Posterior cingulate gyrus (tissue), 11 donors: ENCODE measurements at places on chromosomes 2 and 18.
A peak's percentile ranks its signal among the peaks of the same experiment; 100 is the strongest.

GRCh38 chr2:231691251-231691772, 17.0 kb upstream of the PTMA start:
- no peak for DNase-seq

GRCh38 chr2:127563458-127564428, 28.3 kb downstream of the MYO7B start:
- DNase-seq = no peak

DNA sequence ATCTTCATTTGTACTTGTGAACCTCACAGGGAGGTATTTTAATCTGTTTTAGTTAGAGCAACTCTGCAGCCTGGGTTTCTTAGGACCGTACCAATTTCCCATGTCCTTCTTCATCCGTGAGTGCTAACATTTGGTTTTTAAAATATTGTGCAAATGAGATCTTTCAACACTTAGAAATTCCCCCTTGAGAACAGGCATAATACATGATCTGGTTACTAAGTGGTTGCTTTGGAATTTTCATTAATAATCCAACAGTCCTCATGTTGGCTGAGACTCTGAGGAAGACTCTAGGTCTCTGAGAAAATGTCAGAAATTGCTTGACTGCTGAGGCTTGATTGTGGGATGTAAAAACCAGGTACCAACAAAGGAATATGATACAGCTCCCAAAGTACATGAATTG, 125.6 kb upstream of the CDCA7 start:
- DNase-seq = no peak

DNA sequence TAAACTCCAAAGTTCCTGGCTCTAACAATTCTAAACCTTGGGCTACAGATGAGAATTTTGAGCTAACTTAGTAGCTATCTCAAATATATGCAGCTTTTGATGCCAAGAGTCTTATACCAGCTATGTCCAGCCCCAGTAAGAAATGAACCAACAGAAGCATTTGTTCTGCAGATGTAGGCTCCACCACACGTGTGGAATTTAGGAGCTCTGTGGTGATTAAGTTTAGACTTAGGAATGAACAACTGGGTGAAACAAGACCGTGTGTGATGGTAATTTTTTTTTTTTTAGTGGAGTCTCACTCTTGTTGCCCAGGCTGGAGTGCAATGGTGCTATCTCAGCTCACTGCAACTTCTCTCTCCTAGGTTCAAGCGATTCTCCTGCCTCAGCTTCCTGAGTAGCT, 179.7 kb downstream of the ANKRD30B start:
- DNase-seq = no peak

GRCh38 chr2:21804151-21804550, 680.4 kb downstream of the TDRD15 start:
- no peak for DNase-seq

DNA sequence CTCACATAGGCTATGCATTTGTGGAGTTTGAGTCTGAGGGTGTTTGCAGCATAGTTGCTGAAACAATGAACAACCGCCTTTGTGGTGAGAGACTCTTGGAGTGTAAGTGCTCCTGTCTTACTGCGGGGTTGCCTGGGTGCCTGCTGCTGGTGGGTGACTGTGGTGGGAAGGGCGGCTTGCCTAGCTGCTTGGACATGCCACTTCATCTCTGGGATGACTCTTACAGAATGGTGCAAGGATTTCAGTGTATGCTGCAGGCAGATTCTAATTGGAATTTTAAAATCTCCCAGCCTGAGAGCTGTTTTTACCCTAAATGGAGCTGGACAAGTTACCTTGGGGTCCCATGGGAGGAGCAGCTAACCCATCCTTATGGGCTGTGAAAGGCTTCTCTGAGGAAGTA, 50.1 kb downstream of the CYP27C1 start:
- no peak for DNase-seq

DNA sequence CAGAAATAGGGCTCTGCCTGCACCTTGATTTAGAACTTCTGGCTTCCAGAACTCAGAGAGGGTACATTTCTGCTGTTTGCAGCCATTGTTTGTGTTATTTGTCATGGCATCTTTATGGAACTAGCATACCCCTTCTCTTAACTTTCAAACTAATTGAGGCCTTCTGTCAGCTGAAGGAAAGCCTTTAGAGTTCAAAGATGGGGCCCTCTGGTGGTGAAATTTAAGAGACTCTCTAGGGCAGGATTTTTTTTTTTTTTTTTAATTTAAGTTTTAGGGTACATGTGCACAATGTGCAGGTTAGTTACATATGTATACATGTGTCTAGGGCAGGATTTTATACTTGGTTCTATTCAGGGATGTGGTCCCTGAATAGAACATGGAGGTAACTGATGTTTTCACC, 260.6 kb upstream of the LINC00305 start:
- DNase-seq = no peak

DNA sequence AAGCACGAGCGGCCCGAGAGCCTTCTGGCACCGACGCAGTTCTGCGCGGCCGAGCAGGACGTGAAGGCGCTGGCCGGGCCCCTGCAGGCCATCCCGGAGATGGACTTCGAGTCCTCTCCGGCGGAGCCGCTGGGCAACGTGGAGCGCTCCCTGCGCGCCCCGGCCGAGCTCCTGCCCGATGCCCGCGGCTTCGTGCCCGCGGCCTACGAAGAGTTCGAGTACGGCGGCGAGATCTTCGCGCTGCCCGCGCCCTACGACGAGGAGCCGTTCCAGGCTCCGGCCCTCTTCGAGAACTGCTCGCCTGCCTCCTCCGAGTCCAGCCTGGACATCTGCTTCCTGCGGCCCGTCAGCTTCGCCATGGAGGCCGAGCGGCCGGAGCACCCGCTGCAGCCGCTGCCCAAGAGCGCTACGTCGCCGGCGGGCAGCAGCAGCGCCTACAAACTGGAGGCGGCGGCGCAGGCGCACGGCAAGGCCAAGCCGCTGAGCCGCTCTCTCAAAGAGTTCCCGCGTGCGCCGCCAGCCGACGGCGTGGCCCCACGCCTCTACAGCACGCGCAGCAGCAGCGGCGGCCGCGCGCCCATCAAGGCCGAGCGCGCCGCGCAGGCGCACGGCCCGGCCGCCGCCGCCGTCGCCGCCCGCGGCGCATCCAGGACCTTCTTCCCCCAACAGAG, 70.4 kb downstream of the ARHGEF33 start:
- DNase-seq = peak; percentile 59

DNA sequence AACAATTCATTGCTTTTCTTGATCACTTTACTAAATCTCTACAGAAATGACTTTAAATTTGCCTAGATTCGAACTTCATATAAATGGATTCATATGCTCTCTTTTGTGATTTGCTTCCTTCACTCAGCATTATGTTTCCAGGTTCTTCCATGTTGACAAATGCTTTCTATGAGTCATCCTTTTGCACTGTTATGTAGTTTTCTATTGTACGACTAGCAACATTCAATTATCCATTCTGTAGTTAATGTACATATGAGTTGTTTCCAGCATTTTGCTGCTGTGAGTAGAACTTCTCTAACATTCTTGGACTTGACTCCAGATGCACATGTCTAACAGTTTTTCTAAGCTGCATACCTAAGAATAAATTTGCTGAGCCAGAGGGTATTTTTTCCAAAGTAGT, 66.5 kb upstream of the NEUROD1 start:
- DNase-seq = no peak

DNA sequence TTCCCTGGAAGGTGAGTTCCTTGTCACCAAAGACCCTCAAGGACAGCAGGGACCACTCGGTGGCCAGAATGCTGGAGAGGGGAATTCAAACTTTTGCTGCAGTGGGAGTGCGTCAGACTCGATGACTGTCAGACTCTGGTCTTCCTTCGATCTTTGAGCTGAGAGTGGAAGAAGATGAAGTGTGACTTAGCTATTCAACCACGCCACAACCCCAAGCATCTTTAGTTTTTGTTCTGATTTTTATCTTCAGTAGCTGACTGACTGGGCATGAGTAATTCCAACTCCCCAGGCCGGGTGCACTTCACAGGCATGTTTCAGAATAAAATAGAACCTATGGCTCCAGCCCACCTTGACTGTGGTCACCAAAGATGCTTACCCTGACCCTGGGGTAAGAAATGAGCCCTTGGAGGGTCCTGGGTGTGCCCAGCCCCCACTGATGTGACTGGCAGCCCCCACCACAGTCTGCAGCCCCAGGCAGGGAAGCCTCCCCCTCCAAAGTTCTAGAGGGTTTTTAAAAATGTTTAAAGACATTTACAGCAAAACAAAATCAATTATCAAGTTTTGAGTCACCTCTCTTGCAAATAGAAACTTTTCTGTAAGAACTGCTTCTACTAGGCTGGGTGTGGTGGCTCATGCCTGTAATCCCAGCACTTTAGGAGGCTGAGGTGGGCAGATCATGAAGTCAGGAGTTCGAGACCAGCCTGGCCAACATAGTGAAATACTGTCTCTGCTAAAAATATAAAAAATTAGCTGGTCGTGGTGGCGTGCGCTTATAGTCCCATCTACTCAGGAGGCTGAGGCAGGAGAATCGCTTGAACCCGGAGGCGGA, 24.9 kb upstream of the YWHAQ start:
- DNase-seq = no peak

DNA sequence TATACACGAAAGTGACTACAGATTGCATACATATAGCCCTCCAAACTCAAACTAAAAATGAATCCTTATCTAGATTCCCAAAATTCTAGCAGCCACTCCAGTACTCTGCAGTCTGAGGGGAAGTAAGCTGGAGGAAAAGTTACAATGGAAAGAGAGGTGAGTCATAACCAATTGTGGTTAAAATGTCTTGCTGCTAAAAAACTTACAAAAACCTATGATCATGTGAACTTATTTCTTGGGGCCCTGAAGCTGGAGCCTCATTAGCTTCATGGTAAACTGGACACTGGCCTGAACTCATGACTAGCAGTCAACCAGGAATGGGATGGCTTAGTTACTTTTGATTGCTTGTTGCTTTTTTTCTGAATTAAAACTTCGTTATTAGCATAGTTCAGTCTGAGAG, 175.9 kb downstream of the SLC4A3 start:
- DNase-seq = no peak

GRCh38 chr2:26968001-26968400, 2.4 kb upstream of the MAPRE3 start:
- DNase-seq = no peak

DNA sequence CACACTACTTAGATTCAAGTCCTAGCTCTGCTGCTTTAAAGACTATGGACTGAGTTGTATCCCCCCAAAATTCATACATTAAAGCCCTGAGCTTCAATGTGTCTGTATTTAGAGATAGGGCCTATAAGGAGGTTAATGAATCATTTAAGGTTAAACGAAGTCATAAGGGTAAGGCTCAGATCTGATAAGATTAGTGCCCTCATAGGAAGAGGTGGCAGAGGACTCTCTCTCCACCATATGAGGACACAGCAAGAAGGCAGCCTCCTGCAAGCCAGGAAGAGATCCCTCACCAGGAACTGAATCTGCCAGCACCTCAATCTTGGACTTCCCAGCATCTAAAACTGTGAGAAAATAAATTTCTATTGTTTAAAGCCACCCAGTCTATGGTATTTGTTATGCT, 3.1 kb upstream of the CYTIP start:
- no peak for DNase-seq

GRCh38 chr2:79757526-79757925, 244.7 kb downstream of the CTNNA2 start:
- no peak for DNase-seq

DNA sequence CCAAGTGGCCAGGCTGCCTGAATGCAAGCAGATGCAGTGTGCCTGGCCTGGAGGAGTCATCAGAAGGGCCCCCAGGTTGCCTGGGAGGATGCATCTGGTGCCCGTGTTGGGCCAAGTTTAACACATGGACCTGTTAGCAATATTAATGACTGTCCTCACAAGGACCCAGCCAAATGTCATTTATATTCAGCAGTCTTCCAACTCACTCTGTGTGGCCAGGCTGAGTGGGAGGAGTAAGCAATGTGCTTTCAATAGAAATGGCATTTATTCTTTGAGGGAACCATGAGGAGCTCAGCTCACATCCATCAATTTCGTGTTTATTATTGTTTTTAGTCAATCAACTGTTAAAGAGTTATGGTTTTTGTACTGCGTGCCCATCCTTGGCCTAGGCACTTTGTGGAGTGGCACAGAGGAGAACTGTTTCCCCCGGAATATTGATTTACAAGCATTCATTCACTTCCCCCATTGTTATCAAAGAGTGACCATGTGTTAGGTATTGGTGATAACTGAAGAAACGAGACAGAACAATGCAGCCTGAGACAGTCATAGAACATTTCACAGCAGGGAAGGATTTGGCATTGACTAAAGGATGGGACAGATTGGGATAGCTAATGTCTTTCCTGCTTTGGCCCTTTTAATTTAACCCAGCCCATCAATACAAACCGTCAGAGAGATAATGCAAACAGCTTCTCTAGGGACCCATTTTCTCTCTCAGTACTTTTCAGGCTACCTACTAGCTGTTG, 725.2 kb downstream of the TSN start:
- no peak for DNase-seq

GRCh38 chr2:239824866-239825704, 200.1 kb downstream of the NDUFA10 start:
- peak; percentile 54 for DNase-seq

DNA sequence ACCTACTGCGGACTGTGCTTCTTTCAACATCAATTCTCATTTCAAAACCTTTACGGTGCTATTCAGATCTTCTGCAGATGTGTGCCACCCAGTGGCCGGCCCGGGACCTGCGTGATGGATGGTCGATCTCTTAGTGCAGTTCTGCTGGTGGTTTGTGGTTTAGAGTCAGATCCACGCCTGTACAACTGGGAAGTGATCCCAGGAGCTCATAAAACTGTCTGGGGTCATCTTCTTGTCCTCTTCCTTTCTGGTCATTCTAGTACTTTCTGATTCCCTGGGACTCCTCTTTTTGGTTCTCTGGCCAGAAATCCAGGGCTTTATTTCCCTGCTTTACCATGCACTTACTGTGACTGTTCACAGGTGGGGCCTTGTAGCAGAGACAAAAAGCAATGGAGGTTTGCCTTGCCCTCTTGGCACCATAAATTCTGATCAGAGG, 15.8 kb upstream of the SELENOI start:
- DNase-seq = peak; percentile 82

DNA sequence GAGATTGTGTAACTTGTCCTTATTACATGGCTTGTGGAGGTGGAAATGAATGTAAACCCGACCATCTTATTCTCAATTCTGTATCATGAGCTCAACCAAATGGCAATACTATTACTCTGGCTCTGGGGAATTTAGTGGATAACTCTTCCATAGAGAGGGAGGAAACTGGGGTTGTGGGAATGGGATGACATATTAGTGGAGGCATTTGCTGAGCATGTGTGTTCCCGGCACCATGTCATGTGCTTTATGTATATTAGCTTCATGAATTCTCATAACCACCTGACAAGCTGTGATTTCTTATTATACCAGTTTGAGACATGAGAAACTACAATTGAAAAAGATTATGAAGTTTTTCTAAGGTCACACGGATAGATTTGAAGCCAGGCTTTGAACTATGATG, 112.8 kb upstream of the TMEFF2 start:
- DNase-seq = no peak

GRCh38 chr2:27730261-27730662, 41.3 kb upstream of the MRPL33 start:
- no peak for DNase-seq
